ENCODE measurements at places on chromosomes 13 and 19.

GRCh38 chr13:105442949-105443699 is 1092.3 kb downstream of the EFNB2 start:
- DNase-seq, result no peak

DNA sequence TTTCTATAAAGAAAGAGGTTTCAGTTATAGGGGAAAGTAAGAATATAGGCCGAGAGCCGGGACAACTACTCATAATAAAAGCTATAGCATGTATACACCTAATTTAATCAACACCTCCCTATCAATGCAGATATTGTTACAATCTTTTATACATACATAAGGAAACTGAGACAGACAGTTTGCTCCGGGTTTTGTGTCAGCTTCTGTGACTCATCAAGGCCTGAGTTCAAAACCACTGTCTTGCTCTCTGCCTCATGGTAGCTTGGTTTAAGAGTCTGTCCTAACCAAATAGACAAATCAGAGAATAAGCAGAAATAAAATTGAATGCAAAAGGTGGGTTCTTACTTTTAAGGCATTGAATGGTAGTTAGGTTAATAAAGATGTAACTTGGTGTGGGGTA is 222.9 kb downstream of the GGACT start:
- no peak for DNase-seq

DNA sequence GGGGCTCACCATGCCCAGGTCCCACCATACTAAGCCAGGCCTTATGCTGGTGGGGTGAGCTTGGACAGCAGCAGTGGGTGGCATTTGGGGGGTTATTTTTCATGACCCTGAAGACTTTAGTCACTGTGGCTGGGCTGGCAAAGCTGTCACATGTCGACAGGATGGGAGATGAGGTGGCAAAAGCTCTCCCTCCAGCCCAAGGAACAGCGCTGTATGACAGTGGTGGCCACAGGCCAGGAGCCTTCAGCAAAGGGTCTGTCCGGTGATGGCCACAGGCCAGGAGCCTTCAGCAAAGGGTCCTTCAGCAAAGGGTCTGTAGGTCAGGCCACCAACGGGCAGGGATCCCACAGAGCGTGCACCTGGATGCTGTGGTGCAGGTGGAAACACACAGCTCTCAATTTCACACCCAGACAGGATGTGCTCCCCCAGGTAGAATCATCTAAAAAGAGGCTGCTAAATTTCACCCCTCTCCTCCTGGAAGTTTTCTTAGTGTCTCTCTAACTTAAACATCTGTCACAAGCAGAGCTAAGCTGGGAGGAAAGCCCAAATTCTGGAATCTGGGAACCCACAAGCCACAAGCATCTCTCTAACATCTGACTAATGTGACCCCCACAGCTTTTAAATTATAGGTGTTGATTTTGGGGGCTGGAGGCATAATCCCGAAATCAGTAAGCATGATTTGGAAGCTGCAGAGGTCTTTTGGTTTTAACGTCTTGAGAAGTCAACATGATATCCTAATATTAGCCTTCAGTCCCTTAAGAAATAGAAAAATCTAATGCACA is 23.0 kb downstream of the COL4A1 start:
- no peak for DNase-seq

DNA sequence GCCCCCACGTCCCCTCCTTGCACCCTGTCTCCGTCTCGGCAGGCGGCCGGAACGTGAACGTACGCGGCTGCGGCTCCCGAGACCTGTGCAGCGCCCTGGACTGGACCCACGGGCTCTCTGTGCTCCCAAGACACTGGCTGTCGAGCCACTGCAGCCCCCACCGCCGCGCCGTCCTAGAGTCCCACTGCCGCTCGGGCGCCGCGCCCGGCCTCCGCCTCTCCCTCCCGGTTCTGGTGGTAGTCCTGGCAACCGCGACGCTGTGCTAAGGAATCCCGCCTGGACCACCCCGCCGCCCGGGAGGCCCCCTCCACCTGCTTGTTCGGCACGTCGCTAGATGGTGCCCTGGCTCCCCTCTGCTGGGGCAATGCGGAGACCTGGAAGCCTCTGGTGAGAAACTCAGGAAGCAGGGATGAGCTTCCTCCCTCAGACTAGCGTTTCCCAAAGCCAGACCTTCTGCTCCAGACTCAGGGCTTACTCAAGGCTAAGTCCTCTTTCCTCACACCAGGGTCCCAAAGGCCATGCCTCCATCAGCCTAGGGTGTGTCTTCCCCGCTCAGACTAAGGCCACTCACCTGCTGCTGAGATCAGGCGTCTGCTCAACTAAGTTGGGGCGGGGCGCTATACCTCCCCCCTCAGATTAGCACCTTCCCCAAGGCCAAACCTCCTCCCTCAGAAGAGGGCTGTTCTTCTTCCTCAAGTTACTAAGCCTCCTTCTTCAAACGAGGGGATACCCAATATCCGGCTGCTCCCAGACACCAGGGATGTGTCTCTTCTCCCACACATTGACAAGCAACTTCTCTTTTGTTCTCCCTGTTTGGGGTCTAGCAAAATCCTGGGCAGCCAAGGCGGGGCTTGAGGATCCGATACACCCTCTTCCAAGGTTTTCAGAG is 16.1 kb upstream of the IRGC start:
- DNase-seq, result peak; percentile 15

GRCh38 chr13:108352599-108352998 is 83.1 kb downstream of the TNFSF13B start:
- no peak for DNase-seq

DNA sequence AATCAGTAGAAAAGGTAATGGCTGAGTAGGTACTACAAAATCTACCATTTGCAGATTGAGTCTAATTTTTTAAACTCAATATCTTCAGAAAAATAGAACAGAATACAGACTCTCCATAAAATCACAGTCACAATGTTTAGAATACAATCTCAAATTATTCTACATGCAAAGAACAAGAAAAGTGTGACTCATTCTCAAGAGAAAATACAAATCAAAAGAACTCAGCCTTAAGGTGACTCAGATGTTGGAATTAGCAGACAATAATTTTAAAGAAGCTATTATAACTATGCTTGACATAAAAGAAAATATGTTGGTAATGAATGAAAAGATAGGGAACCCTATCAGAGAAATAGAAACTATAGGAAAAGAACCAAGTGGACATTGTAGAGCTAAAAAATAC is 78.9 kb downstream of the RXFP2 start:
- DNase-seq, result no peak
